ENCODE measurements at places on chromosomes 13 and 19.

DNA sequence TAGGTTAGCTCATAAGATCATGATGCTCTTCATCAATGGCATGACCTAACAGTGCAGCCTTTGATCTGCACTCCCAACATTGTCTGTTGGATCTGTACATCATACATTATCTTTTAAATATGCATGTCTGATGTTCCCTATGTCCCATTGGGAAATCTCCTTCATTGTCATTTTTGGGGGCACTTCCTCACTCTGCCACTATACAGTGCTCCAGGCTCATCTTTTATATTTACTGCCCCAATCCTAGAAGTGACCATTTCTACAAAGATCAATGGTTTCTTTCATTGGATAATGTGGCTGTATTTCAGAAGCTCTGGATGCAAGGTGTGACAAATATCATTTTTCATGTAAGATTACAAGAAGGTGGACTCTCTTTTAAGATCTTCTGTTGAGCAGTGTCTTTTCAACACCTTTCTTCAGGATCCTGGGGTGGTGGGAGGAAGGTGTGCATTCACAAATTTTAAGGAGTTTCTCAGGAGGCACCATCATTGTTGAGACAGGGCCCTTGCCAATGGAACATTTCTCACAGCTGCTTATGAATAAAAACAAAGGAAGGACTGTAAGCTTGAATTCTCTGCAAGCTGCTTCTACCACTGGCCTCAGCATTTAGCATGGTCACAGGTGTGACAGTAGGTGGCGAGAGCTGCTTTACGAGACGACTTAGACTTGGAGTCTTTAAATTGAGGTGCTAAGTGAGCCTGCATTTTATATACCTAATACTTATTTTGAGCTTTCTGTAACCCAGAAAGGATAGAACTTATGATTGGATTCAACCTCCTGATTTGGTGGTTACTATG is 403.0 kb downstream of the LMO7 start:
- DNase-seq, result no peak

GRCh38 chr13:100069278-100069677 is 19.6 kb upstream of the PCCA start:
- DNase-seq, result no peak

- DNase-seq, result no peak
Measured at GRCh38 chr19:6866741-6867151, 20.6 kb upstream of the ADGRE1 start.

DNA sequence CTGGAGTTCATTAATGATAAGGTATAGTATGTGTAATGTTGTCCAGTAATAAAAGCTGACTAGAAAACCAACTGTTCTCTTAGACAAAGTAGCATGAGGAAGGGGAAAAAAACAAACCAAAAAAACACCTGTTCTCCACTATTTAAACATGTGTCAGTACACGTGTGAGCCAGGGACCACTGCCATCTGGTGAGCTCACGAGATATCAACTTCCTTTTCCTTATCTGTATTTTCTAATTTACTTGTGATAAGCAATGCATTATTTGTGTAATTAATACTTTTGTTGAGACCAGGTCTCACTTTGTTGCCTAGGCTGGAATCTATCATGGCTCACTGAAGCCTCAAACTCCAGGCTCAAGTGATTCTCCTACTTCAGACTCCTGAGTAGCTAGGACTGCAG is 4.3 kb upstream of the SIX5 start:
- DNase-seq, result peak; percentile 15

- DNase-seq, result no peak
Measured at GRCh38 chr13:80586356-80586755, 245.4 kb upstream of the SPRY2 start.

DNA sequence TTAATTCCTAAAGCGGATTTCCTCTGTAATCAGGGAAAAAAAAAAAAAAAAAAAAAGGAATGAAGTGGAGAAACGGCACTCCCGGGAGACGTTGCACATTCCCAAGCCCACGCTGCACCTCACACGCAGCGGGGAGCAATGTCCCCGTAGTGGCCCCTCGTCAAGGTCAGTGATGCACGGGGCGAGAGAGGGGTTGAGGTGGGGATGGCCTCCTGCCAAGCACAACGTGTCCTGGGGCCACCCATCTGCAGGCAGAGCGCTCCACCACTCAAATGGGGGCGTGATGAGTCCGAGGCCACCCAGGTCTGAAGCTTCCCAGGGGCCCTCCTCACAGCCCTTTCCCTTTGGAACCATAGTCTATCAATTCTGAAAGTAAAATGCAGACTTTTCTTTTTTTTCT is 15.1 kb downstream of the PLK5 start:
- DNase-seq, result no peak

GRCh38 chr13:31001647-31002046 is 69.2 kb downstream of the TEX26 start:
- no peak for DNase-seq

GRCh38 chr19:11942843-11943108 is 17.9 kb downstream of the ZNF700 start:
- no peak for DNase-seq

DNA sequence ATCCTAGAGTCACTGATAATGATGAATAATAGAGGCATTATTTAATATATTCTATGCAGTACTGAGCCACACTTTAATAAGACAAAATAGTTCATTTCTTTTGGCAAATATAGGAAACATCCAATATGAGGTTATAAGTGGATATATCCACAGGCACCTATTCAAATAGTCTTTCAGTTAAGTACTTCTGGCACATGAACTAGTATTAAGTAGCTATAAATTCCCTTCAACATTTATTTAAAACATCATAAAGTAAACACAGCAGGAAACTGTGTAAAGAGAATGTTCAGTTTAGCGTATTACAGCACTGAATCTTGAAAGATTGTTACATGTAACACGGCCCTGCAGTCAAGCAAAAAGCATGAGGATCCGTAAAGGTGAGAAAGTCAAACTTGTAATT is 463.3 kb upstream of the KLF12 start:
- DNase-seq, result no peak

DNA sequence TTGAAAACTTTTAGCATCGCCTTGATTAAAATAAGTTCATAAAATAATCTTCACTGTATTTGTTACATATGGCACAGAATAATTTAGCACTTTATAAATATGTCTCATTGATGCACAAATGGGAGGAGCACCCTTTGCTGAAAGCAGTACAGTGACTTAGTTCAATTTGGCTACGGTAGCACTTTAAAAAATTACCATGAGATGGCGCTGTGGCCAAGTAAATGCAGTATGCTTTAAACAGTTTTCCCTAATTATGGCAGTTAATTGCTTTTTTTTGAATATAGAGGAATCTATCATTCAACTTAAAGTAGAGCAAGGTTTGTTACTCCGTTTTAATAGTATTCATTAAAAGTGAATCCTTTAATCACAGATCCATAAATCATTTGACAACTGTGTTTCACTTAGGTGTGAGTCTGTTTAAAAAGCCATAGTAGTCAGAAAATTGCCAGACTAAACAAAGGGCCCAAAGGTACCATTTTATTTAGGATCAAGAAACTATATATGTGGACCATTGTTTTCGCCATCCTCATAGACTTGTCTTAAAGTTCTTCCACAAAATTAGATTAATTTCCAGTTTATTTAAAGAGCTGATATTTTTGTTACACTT is 34.7 kb upstream of the ESD start:
- no peak for DNase-seq

- peak; percentile 86 for DNase-seq
Measured at GRCh38 chr19:36772311-36773222, at the start of gene ZNF850. TSS of gene ZNF850 (minus strand) at chr19:36772807. CDS start at chr19:36762606, 10,201 bp downstream.

DNA sequence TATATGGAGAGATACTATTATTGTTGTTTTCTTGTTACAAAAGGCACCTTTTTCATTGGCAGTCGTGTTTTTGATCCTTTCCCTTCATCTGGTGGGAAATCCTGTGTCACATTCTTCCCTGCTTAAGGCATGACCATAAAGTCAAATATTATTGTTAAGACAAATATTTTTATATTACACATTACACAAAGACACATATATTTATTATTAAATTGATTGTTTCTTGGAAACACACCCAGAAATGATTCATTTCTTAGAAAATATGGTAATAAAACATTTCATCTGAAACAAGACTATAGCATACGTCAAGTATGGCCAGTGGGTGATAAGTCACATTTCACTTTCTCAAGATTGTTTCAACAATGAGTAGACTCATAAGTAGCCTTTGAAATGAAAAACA is 77.3 kb downstream of the KCTD12 start:
- no peak for DNase-seq

- DNase-seq, result no peak
Measured at GRCh38 chr19:23415561-23416191, 20.4 kb upstream of the ZNF91 start.

DNA sequence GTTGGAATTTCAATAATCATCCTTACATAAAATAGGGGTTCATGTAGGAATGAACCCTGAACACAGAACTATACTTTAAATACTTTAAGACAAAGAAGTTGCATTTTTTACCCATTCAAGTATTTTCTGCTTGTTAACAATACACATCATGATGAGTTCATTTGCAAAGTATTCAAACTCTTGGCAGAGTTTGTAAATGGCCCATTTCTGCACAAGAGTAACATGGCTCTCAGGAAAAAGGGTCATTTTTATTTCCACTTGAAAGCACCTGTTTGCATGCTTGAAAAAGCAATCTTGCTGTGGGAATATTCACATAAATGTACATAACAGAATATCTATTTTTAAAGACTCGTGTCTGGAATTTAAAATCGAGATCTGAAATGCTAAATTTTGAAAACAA is 18.1 kb downstream of the ESD start:
- DNase-seq, result no peak

DNA sequence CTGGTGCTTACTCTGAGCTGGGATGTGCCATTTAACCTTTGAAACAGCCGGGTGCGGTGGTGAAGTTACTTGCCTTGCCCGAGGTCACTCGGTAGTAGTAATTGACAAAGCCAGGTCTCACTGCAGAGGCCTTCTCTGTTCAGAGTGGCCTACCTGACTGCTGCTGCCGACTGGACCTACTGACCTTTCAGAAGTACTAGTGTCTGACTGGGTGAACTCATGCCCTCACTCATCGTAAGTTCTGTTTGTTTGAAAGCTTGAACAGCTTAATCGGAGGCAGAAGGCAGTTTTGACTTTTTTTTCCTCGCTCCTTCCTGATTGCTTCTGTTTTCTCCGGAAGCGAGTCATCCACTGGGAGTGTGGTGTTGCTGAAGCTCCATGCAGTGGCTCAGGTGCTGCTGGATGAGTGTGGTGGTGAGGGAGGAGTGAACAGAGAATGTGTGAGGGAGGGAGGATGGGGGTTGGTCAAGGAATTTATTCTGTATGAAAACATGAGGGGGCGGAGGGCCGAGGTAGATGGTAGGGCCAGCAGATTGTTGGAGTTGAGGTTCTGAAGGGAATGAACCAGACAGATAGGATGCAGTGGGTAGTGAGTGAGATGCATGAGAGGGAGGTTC is 2.7 kb downstream of the SPINT2 start:
- DNase-seq, result no peak

DNA sequence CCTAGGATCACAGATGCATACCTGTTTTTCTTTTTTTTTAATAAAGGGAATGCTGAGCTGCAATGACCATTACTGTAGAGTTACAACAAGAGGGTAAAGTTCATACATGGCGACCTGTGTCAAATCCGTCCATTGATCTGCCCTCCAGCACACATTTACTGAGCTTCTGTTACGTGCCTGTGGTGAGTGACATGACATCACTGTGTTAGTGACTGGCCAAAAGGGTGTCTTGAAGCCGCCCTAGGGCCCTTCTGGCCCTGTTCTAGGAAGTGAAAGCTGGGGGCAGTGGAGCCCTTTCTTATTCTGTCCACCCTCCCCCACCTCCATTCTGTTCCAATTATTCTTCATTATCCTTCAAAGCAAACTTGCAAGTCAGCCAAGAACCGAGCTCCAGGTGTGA is 66.3 kb downstream of the ZIC5 start:
- DNase-seq, result no peak

DNA sequence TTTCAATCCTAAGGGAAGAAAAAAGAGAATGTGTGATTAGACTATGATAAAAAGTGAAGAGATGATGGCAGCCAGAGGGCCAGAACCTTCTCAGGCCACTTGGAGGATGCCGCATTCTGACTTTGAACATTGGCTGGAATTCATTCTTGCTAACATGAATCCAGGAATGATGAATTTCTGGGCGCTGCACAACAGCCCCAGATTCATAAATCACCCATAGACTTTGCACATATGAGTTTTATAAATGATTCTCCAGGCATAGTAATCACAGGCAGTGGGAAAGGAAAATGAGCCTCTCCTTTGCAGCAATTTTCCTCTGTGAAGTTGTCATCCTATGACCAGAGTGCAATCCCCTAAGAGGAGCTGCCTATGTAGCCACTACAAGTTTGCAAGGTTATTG is 555.4 kb downstream of the KCTD12 start:
- no peak for DNase-seq

DNA sequence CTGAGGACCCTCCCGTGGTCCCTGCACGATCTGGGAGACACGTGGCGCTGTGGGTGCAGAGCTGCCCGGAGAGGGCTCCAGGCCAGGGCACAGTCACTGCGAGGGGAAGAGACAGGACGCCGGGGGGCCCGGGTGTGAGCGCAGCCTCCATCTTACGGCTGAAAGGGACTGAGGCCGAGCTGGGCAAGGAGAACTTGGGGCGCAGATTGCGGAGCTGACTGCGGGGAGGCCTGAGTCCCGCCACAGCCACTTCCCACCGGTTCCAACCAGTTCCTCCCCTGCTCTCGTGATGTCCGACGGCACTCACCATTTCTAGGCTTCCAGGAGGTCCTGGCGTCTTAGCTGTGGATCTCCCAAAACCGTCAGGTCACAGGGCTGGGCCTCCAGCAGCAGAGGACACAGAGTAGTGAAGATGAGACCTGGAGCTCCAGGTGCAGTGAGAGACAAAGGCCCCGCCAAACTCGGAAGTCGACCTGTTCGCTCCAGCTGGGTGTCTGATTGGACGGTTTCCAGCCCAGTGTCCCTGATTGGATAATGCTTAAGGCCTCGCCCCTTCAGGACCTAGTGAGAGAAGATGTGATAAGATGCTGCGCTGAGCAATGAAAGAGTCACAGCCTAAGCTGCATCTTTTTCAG is 4.8 kb upstream of the ZNF253 start:
- no peak for DNase-seq

DNA sequence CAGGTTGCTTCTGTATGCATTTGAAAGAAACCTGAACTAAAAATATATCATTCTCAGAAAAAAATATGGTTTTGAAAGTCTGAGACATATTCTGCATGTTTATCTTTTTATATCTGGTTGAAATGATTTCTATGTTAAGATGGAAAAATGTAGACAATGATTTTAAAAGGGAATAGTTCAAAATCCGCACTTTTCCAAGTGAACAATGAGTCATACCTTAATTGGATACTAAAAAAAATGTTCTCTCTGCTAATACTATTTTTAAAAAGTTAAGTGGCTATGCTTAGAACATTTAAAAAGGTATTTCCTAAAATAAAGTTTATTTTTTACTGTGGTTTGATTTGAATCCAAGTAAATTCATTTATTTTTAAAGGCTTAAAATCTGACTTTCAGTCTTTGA is 801.4 kb downstream of the SLITRK6 start:
- no peak for DNase-seq

DNA sequence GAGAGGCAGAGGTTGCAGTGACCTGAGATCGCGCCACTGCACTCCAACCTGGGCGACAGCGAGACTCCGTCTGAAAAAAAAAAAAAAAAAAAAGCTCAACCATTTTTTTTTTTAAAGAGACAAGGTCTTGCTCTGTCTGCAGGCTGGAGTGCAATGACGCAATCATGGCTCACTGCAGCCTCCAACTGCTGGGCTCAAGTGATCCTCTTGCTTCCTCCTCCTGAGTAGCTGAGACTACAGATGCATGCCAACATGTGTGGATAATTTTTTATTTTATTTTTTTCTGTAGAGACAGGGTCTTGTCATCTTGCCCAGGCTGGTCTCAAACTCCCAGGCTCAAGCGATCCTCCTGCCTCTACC is 10.3 kb downstream of the EHD2 start:
- DNase-seq, result peak; percentile 47
